IMR-90 (cell line): ENCODE measurements at places on chromosomes 3 and 15. TPM values are rescaled to one million over a fixed set of nuclear protein-coding genes. Genes with fewer than 3 reads are reported as not detected.

Gene TRPM1
- total RNA-seq: 0.28 TPM in 1 of 2 replicates, not detected in the other

GRCh38 chr3:12392101-12392878 is 92.0 kb upstream of the TSEN2 start:
- DNase-seq: no peak

DNA sequence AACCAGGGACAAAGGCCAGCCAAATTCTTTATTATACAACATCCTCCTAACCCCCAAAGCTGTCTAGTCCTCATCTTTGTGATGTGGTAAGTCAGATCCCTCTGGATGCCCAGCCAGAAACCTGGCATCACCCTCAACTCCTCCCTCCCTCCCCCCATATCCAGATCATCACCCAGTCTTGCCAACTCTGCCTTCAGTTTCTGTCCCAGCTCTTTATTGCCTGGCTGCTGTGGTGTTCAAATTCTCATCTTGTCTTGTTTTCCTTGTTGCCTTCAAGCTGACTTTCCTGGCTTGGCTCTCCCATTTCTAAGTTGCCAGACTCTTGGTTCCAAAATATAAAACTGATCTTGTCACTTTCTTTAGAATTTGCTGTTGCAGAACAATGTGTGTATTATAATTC is 28.6 kb downstream of the MAP2K1 start:
- DNase-seq: no peak

GRCh38 chr3:835096-835495 is 257.7 kb upstream of the CNTN6 start:
- DNase-seq: no peak

DNA sequence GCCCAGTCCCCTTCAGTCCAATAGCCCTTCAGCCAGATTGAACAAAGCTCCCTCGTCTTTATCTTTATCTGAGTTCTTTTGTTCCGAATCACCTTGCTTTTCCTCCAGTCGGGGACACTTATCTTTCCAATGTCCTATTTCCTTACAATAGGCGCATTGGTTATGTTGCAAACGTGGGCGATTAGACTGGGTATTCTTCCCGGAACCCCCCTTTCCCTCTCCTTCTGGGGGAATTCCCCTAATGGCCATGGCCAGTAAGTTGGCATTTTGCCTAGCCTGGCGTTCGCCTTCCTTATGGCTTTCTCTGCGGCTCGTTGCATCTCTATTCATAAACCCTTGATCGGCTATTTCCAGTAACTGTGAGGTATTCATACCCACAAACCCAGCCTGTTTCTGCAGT is 82.2 kb upstream of the VEPH1 start:
- no peak for DNase-seq
